ENCODE measurements at places on chromosomes 4 and X.

GRCh38 chrX:1226249-1226648 lies 13.8 kb upstream of the CRLF2 start:
- DNase-seq = no peak

DNA sequence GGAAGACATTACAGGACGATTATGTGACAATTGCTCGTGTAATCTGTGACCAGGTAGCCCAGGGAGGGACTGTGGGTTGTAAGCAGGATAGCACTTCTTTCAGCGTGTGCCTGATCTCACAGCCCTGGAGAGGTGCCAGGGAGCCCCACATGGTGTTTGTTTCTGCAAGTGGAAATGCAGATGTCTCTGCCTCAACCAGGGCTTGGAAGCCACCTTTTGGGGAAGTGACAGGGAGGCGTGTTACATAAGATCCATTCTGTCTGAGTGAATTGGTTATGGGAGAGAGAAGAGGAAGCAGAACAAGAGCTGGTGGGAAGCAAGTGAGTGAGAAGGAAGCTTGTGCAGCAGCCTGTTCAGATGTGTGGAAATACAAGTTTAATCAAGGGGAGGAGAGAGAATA lies 104.5 kb upstream of the GATB start:
- no peak for DNase-seq

GRCh38 chr4:120819805-120820437 lies 102.6 kb downstream of the PRDM5 start:
- DNase-seq = no peak

DNA sequence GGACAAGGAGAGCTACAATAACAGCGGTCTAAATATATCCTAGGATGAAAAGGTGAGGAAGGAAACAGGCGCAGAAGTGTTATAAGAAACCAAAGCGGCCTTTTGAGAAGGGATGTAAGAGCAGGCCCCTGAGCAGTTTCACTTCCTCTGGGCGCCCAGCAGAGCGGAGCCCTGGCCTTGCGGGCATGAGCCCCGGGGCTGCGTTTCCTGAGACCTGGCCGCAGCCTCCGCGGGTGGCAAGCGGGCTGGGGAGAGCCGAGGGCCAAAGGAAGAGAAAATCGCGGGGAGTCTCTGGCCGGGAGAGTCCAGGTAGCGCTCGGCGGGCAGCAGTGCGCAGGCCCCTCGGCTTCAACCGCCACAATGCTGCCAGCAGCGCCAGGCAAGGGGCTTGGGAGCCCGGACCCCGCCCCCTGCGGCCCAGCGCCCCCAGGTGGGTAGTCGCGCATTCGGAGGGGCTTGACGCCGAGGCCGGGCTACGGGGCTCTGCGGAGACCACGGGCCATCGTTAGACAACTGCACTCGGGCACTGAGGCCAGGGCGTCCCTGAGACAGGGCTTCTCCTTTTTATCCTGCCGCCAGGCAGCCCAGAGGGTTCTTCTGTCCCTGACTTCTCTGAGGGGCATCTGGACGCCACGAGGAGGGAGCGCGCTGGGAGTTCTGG lies at the start of gene BANK1:
BANK1 (plus strand) TSS at position 210 of the 661 bp plus-strand sequence; CDS start at position 361, 151 bp downstream.
- DNase-seq = no peak

DNA sequence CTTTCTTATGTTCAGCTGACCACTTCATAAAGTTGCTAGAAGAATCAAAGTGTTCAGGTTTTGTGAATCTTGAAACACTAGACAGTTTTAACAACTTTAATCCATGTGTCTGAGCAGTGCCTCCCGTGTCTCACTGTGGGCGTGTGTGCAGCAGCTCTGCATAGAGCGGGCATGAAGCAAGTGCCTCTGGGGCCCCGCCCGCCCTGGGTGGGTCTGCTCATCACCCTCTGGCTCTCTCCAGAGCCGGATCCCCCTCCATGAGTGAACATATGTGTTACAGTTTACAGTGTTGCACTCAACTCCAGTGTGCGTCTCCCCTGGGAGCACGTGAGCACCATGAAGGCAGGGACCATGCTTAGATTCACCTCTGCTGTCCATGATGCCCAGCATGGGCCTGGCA lies 37.6 kb upstream of the CRMP1 start:
- DNase-seq = no peak

GRCh38 chrX:131841496-131842437 lies 181.3 kb upstream of the STK26 start:
- no peak for DNase-seq

GRCh38 chr4:36675436-36675835 lies 394.0 kb downstream of the DTHD1 start:
- no peak for DNase-seq

GRCh38 chr4:145861336-145862318 lies 77.0 kb downstream of the ZNF827 start:
- no peak for DNase-seq

DNA sequence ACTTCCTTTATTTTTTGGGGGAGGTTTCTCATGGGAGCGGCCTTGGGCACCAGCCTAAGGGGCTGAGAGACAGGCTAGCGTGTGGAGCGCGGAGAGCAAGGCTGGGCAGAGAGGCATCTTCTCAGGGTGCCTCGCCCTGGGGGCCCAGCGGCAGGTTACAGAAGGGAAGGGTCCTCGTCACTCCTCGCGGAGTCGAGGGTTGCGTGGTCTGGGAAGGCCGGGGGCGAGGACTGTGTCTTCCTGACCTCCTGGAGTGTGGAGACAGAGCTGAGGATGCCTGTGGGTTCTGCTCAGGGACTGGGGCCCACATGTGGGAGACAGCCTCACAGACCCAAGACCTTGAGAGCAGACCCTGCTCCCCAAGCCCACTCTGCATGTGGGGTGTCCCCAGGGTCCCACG lies 79.6 kb upstream of the LRPAP1 start:
- DNase-seq = no peak

DNA sequence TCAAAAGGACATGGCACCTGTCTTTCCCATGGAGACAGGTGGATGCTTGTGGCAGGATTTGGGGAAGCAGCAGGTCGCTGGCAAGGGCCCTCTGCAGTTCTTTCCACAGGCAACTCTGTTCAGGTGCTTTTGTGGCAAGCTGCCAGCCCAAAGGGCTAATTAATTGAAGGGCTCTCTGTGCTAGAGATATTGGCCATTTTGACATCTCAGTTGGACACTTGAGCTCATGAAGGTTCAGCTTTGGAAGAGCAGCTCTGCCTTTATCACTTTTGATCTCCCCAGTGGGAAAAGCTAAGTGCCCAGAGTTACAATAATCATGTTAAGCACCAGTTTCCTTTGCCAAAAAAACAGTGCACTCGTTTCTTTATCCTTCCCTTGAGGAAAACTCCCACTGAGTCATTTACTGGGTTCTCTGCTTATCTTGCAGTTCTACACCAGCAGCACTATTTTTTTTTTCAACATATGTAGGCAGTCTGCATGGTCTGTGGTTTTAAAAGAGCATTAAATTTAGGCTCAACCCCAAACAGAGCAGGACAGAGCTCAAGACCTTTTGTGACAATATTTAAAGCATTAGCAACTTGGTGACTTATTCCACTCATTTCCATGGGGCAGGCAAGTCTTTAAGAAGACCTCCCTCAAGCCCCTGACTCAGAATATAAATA lies 336.4 kb upstream of the RASGEF1B start:
- no peak for DNase-seq

DNA sequence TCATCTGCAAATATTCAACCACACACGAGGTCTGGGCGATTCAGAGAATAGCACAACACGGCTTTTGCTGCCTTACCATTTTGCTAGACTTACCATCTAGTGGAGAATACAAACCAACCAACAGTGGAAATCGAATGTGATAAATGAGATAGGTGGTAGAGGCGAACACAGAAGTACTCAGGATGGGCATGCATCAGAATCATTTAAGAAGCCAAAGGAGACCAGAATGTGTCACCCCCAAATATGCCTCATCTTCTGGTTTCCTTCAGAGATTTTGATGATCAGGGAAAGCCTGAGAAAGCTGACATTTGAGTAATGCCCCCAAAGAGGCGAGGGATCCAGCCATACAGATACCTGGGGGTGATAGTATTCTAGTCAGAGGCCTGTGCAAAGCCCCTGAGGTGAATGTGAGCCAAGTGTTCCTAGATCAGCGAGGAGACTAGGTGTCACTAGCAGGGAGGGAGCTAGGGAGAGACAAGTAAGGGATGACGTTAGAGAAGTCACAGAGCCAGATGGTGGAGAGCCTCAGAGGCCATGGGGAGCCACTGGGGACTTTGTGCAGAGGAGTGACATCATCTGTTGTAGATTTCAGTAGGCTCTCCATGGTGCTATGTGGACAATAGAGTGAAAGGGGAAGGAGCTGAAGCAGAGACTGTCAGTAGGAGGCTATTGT lies 1.7 kb downstream of the MTMR1 start:
- no peak for DNase-seq

Measured in RWPE2 (cell line).